ENCODE measurements at places on chromosomes 3 and 15. TPM values are rescaled to one million over a fixed set of nuclear protein-coding genes. Genes with fewer than 3 reads are reported as not detected.

DNA sequence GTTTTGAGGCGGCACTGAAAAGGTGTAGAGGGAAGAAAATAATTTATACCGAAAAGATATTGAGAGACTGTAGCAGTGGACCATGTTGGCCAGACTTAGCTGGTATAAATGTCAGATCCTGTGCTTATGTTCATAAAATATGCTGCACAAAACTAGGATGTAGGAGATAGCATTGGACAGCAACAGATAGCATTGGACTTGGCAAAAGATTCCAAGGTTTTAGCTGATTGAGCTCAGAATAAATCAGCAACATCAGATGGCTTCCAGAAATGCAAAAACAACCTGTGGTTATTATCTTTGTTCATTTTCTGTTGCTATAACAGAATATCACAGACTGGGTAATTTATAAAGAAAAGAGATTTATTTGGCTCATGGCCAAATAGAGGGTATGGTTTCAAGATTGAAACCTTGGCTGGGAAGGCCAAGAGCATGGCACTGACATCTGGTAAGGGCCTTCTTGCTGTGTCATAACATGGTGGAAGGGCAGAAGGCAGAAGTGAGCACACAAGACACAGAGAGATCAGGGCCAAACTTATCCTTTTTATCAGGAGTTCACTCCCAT is 34.7 kb downstream of the SLC28A1 start:
- no peaks in the 10 kb centered on the region for H3K27me3 ChIP-seq
- peak overlapping the region; percentile 46 for H3K27ac ChIP-seq
- peaks cover 36% of the 10 kb centered on the region for H3K4me1 ChIP-seq
- no peak for DNase-seq
- H3K4me3 ChIP-seq = no peak overlapping the region

GRCh38 chr3:111366515-111366914 is 175.5 kb upstream of the CD96 start:
- no peak for DNase-seq
- peaks cover 5% of the 10 kb centered on the region for H3K27me3 ChIP-seq
- H3K4me1 ChIP-seq = peaks cover 9% of the 10 kb centered on the region
- H3K27ac ChIP-seq = no peak overlapping the region
- no peak overlapping the region for H3K4me3 ChIP-seq

The SCAANT1 gene
- total RNA-seq = not detected

GRCh38 chr3:132730891-132731580 is 8.8 kb upstream of the NPHP3 start:
- peaks cover 14% of the 10 kb centered on the region for H3K4me1 ChIP-seq
- no peak for DNase-seq
- peak overlapping the region; percentile 15 for H3K27ac ChIP-seq
- peaks cover 10% of the 10 kb centered on the region for H3K27me3 ChIP-seq

The IQCH gene
- 1.00 TPM for total RNA-seq
